Skin of body (tissue), 3 donors: ENCODE measurements at places on chromosomes 7 and 10. TPM values are rescaled to one million over a fixed set of nuclear protein-coding genes. Genes with fewer than 3 reads are reported as not detected.

DNA sequence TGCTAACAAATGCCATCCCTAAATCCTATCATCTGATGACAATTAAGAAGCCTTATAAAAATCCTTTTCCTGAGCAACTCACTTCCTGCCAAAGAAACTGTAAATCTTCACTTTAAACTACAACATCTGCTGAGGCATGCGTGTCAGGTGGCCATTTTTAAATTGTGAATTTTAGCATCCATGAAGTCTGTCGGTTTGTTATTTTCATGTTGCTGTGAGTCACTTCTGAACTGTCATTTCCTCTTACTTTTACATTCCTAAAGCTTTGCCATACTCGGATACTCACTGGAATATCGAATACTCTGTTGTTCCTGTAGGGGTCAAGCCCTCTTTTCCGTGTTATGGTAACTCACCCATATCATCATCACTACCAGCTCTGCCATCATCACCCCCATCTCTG lies 34.3 kb upstream of the TMEM26 start:
- DNase-seq: no peak

- no peak for DNase-seq
Measured at GRCh38 chr7:102069931-102070629, 216.6 kb upstream of the SH2B2 start.

The GATA3 gene
- 16.0 TPM for total RNA-seq

DNA sequence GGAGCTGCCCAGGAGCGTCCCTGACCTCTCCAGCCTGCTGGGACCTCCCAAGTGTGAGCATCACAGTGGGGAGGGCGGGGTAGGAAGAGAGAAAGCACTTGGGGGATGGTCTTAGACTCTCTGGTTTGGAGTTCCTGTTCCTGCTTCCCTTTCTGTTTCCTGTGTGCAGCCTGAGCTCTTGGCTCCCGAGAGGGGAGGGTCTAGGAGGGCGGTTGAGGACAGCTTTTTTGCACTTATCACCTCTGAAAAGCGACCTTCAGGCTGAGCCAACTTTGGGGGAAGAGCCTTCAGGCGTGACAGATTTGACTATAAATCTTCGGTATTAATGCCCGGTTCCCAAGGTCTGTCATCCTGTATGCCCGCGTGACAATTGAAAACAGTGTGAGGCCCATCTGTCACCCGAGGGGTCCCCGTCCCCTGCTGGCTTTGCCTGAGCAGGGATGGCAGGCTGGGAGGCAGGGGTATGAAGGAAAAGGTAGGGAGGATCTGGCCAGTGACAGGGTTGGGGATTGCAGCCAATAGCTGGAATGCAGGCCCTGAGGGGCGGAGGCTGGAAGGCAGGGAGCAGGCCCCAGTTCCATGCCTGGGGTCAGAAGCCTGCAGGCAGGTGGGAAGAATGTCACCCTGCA lies 78.6 kb downstream of the CDH23 start:
- DNase-seq: no peak

The SUN3 gene
- not detected for total RNA-seq

The WASHC2C gene
- total RNA-seq: 31.0 TPM

The TMEM225B gene
- 0.89 TPM for total RNA-seq

The SAP25 gene
- 0.39 TPM for total RNA-seq

GRCh38 chr7:57423768-57424167 lies 26.2 kb upstream of the ZNF716 start:
- no peak for DNase-seq

- no peak for DNase-seq
Measured at GRCh38 chr7:70208236-70209063, 610.2 kb downstream of the AUTS2 start.

GRCh38 chr7:115044224-115044623 lies 122.3 kb downstream of the MDFIC start:
- no peak for DNase-seq

DNA sequence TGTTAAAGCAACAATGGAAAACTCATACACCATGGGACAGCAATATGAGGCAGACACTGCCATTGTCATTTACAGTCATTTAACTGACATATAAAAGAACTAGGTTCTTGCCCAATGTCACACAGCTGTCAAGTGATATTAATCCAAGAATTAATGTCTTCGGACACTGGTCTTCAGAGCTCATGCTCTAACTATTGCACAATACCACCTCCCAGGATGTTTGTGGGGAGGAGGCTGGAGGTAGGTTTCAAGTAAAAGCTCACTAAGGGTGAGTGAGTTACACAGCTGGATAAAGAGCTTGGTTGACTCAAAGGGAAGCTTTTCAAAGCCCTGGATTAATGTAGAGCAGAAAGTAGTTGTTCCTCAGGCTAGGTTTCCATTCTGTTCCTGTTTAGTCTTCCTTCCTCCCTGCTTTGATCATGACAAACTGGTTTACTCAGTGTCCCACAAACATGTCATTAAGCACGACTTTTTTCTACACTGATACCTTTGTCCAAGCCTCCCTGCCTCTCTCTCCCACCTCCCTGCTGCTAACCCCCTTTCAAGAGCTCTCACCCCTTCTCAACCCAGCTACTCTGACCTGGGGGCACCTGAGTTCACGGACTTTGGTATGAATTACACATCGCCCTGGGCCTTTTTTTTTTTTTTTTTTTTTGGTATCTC lies 987 bp upstream of the EXOC6 start:
- no peak for DNase-seq
